ENCODE measurements at places on chromosomes 3 and 15. TPM values are rescaled to one million over a fixed set of nuclear protein-coding genes. Genes with fewer than 3 reads are reported as not detected.

GRCh38 chr3:65484964-65485363 lies 553.8 kb downstream of the MAGI1 start:
- no peak for DNase-seq

- no peak for DNase-seq
Observed at GRCh38 chr15:90211440-90212143, 10.5 kb downstream of the SEMA4B start.

- no peak for DNase-seq
Observed at GRCh38 chr15:68383161-68384074, 48.5 kb downstream of the ITGA11 start.

PLA2G4D gene
- 0.08 TPM for polyA plus RNA-seq

TMEM87A gene
- 60.5 TPM for polyA plus RNA-seq

SMAD6 gene
- polyA plus RNA-seq: 39.7 TPM

RYR3 gene
- 12.5 TPM for polyA plus RNA-seq

EPHA3 gene
- polyA plus RNA-seq: 4.8 TPM

Data from renal cortex interstitium (tissue), 15 donors.